Ascending aorta (tissue), 2 donors: ENCODE measurements at places on chromosomes 5 and 9.

DNA sequence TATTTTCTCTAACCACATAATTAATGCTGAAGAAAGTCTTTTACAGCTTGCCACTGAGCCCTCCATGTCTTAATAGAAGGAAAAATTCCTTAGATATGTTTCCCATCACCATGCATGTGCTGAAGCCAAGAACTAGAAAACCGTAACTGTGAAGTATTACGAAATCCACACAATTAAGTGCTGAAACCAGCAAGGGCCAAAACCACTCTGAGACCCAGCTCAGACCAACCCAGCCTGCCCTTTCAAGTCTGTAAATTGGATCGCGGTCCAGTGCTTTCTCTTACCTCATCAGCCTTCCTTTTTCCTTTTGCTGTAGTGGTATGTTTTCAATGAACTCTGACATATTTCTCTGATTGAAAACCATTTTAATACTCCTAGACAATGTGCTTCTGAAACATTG lies 26.3 kb downstream of the SEMA5A start:
- DNase-seq, result no peak

GRCh38 chr5:117454716-117455212 lies 880.1 kb upstream of the SEMA6A start:
- DNase-seq, result no peak

GRCh38 chr9:35515766-35516165 lies 25.9 kb downstream of the RUSC2 start:
- DNase-seq, result no peak

- DNase-seq, result no peak
Measured at GRCh38 chr5:172846677-172847076, 12.6 kb downstream of the ERGIC1 start.

DNA sequence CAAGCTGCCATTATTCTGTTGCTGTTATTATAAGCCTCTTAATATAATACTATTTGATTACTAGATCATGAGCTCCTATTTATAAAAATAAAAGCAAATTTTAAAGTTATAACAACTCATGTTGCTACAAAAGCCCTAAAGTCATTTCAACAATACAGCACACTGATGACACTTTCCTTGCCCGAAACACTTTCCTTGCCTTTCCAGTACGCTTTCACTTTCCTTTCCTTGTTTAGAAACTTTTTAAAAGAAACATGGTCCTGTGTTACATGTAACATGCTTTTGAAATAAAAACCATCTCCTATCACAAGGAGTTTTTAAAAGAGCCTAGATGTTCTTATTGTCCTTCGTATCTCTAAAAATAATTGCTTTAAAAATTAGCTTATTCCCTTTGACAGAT lies 688.4 kb downstream of the PTPRD start:
- no peak for DNase-seq

DNA sequence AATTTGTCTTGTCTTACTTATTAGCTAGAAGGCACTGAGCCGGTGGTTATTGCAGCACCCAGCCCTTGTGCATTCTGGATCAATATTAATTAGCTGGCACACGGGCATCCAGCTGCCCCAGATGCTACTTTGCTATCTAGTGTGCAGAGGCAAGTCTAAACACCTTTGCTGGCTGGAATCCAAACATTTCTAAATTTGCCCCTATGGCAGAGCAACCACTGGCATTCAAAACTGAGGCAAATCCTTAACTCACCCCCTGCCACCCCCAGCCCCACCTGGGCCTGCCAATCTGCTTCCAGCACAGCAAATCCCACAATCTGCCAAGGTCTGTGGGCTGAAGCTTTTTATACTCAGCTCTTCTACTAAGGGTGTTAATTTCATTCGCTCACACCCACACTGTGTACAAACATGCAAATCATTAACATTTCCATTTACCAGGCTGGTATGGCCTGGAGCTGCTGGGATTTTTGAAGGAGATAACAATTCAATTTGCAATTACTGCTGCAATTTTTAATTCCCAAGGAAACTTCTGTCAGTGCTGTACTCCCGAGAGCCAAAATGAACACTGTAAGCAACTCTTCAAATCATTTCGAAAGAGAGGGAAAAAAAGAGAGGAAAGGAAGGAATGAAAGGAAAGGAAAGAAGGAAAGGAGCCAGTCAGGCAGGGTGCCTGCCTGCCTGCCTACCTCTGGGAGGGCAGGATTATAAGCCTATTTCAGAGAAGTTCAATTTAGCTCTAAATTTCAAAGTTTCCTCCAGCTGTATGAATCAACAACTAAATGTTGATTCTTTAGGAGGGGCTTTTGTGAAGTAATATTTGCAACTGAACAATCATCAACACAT lies 35.5 kb downstream of the RAPGEF1 start:
- DNase-seq, result no peak

DNA sequence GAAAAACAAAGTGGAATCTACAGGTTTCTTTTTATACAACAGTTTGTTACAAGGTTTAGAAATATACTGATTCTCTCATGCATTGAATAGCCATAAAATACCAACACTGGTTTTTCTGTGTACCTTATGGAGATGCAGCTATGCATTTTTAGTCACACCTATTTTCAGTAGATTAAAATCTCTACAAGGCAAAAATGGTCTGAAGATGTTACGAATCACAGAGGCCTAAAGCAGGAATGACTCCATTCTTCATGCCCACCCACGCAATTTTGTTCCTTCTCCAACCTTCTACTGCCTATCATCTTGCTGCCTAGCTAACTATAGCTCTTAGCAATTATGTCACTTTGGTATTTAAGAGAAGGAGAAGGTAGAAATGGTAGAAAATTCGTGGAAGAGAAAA lies 9.9 kb downstream of the PLK2 start:
- no peak for DNase-seq

- DNase-seq, result no peak
Measured at GRCh38 chr5:166499447-166500240, 1791.8 kb upstream of the WWC1 start.

- DNase-seq, result no peak
Measured at GRCh38 chr5:66617226-66617861, 21.2 kb downstream of the MAST4 start.

GRCh38 chr5:96875791-96876291 lies 459 bp upstream of the ERAP2 start:
- DNase-seq, result no peak

DNA sequence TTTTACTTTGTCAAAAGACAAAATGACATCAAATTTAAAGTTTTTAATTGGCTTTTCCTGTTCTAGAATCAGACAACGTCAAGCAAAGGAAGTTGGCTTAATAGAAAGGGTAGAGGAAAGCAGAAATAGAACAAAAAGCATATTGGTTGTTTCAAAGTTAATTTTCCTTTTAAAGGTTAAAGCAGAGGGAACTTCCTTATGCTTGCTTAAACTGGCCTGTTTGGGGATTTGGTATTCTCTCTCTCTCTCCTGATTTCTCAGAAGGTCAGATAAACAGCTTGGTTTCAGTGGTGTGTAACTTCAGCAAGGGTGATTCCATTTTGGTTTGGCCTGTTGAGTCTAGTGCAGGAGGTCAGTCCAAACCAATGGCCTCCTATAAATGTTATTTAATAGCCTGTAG lies 127.1 kb downstream of the SMARCA2 start:
- DNase-seq, result no peak

GRCh38 chr5:74391410-74391809 lies 249.1 kb downstream of the ENC1 start:
- no peak for DNase-seq

GRCh38 chr5:54590824-54591223 lies 73.3 kb downstream of the SNX18 start:
- DNase-seq, result no peak

- no peak for DNase-seq
Measured at GRCh38 chr5:92605591-92605990, 975.4 kb downstream of the NR2F1-AS1 start.

DNA sequence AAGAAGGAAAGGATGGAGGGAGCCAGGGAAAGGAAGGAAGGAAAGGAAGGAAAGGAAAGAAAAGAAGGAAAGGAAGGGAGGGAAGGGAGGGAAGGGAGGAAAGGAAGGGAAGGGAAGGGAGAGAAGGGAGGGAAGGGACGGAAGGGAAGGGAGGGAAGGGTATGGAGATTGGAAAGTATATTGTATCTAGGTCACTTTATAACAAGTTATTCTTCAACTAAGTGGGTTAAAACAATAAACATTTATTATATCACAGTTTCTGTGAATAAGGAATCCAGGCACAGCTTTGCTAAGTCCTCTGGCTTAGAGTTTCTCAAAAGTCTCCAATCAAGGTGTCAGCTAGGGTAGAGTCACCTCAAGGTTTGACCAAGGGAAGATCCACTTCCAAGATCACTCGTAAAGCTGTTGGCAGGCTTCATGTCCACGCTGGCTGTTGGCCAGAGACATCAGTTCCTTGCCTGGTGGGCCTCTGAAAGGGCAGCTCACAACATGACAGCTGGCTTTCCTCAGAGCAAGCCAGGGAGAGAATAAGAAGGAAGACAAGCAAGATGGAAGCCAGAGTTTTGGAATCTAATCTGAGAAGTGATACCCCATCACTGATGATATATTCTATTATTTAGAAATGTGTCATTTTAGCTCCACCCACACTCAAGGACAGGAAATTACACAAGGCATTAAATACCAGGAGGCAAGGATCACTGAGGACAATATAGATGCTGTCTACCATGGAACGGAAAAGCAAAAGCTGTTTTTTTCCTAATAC lies 105.1 kb downstream of the DEPDC1B start:
- no peak for DNase-seq

DNA sequence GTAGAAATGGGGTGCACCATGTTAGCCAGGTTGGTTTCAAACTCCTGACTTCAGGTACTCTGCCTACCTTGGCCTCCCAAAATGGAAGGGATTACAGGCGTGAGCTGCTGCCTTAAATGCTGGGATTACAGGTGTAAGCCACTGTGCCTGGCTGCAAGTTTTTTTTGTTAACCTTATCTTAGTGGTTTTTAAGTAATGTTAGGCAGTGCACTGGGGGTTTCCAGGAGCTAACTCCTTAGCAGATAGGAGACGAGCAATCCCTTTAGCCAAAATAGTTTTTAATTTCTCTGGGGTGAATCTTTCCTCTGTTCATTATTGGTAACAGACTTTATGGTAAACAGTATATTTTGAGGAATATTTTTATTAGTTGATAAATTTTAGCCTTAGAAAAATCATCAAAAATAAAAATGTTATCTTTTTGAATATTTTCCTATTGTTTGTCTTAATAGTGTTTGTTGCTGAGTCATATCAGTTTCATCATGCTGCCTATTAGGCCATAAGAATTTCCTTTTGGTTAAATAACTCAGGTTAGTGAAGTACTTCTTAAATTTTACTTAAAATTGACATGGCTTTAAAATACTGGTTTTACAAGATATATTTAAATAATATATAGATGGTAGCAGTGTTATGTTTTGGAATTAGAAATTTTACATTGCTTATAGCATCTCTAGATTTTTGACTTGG lies 37.9 kb downstream of the LMNB1 start:
- DNase-seq, result no peak

GRCh38 chr5:96640696-96641095 lies 21.5 kb upstream of the CAST start:
- DNase-seq, result no peak

GRCh38 chr9:124290743-124291554 lies 33.2 kb downstream of the NEK6 start:
- no peak for DNase-seq

DNA sequence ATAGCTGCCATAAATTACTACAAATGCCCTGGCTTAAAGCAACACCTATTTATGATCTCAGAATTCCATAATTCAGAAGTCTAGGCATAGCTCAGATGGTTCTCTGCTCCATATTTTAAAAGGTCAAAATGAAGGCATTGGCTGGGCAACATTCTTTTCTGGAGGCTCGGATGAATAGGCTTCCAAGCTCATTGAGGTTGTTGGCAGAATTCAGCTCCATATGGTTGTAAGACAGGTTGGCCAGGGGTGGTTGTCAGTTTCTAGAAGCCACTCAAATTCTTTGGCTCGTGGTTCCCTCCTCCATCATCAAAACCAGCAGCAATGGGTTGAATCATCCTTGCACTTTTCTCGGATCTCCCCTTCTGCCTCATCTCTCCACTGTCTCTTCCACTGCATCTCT lies 49.4 kb downstream of the TGFBR1 start:
- no peak for DNase-seq

DNA sequence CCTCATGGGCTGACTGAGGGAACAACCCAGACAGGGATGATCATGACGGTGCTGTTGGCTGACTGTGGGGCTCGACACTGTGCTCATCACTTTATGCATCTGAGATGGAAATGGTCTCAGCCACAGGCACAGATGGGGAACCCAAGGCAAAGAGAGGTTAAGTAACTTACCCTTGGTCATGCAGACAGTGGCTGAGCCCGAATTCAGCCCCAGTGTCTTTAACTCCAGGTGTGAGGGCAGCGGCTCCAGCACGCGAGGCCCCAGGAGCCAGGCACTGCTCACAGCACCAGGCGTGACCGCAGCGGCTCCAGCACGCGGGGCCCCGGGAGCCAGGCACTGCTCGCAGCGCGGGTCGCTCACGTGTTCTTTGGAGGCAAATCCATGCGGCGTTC lies 45.3 kb upstream of the FCN1 start:
- peak; percentile 39 for DNase-seq

- no peak for DNase-seq
Measured at GRCh38 chr5:152171888-152172287, 233.2 kb downstream of the NMUR2 start.

DNA sequence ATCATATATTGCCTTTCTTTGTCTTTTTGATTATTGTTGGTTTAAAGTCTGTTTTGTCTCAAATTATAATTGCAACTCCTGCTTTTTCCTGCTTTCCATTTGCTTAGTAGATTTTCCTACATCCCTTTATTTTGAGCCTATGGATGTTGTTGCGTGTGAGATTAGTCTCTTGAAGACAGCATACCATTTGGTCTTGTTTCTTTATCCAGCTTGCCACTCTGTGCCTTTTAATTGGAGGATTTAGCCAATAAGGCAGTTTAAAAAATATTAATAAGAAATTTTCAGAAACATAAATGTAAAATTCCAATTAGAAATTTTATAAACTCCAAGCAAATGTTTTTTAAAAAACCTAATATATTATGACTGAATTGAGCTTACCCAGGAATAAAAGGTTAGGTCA lies 24.0 kb downstream of the BTNL8 start:
- no peak for DNase-seq

DNA sequence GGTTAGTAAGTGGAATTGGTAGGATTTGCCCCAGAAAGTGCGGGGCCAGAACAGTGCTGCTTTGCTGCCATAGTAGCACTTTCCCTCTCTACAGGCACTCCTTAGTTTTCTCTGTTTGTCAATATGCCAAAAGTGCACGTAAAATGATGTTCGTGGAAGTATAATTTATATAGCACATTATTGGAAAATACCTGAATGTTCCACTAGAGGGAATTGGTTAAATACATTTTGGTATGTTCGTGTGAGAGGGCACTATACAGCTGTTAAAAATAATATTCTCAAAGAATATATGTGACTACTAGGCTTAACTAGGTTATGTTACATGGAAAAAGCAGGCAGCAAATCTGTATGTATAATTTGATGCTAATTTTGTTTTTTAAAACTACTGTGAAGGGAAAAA lies 184.0 kb upstream of the GDNF start:
- no peak for DNase-seq

- DNase-seq, result no peak
Measured at GRCh38 chr5:154478224-154478565, at the start of gene HAND1. HAND1 (minus strand) TSS chr5:154478227; CDS start chr5:154478008, 219 bp downstream.

DNA sequence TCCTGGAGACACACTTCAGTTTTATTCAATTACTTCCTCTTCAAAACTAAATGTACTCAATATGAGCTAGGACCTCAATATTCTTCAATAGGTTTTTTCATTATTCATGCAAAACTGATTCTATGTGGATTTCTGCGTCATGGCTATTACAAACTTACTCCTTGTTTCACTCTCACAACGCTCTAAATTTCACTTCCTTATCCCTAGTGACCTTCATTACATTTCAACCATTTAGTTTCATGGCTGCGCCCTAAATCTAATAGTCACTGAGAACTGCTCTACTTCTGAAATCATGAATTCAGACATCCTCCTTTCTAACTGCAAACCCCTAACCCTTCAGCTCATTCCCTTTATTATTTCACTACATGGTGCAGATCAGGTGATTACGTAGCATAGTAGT lies 93.9 kb downstream of the SLC25A46 start:
- no peak for DNase-seq
